ENCODE measurements at places on chromosomes 5 and 9. TPM values are rescaled to one million over a fixed set of nuclear protein-coding genes. Genes with fewer than 3 reads are reported as not detected.

DNA sequence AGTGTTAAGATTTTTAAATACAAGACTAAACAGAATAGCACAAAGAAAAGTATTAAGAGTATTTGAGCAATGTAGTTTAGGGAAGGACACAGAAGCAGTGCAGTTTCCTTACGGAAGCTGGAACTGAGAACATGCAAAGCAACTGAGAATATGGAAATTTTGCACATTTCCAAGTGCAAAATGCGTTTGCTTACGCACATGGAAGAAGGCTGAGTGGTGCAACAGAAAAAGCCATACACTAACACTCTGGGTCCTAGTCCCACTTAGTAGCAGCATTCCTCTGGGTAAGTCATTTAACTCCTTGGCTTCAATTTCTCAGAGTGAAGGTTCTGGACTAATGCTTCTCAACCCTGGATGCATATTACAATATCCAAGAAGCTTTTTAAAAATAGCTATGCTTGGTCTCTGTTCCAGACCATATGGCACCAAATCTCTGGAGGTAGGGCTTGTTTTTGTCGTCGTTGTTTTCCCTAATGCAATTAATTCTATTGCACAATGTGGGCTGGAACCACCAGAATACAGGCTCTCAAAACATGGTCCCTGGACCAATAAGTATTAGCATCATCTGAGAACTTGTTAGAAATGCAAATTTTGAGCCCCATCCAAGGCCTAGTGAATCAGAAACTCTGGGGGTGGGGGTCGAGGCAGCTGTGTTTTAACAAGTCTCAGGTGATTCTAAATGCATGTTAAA lies 65.2 kb upstream of the DEPDC1B start:
- no peaks in the 10 kb centered on the region for H3K4me1 ChIP-seq
- H3K27ac ChIP-seq, result no peak overlapping the region
- H3K27me3 ChIP-seq, result no peaks in the 10 kb centered on the region
- H3K4me3 ChIP-seq, result no peak overlapping the region

- H3K36me3 ChIP-seq, result peaks cover 20% of the 10 kb centered on the region
- no peak for DNase-seq
- no peak overlapping the region for H3K4me3 ChIP-seq
These were observed 38.5 kb upstream of the AKNA start for GRCh38 chr9:114426046-114426948.

- H3K27ac ChIP-seq, result no peak overlapping the region
- no peak overlapping the region for H3K4me3 ChIP-seq
- H3K27me3 ChIP-seq, result no peaks in the 10 kb centered on the region
- DNase-seq, result no peak
- H3K36me3 ChIP-seq, result no peaks in the 10 kb centered on the region
- H3K4me1 ChIP-seq, result peaks cover 12% of the 10 kb centered on the region
These were observed 29.6 kb upstream of the ASS1 start for GRCh38 chr9:130414910-130415746.

GRCh38 chr9:22204240-22204639 lies 195.1 kb upstream of the CDKN2B start:
- H3K36me3 ChIP-seq, result no peaks in the 10 kb centered on the region
- H3K4me3 ChIP-seq, result no peak overlapping the region
- no peak for DNase-seq
- H3K27ac ChIP-seq, result no peak overlapping the region
- no peaks in the 10 kb centered on the region for H3K4me1 ChIP-seq

DNA sequence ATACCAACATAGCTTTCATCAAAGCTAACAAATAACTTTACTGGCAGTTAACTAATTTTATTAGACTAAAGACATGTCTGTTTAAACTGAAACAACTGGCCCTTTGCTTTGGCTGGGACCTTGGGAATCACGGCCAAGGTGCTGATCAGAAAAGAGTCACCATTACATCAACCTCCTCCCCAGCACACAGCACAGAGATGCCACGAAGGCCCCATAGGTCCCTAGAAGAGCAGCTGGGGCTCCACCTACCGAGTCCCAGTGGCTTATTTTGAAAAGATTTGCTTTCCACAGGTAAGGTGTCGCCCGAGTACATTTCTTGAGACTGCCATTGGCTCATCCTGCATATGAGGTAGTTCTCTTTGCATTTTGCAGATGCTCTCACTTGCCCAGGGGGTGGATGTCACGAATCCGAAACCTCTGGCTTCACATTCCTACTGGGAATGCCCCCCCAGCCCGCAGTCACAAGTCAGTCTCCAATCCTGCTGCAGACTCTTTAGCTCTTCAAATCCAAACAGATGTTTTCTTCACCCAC lies 18.8 kb upstream of the HSD17B3 start:
- H3K27ac ChIP-seq, result no peak overlapping the region
- no peak overlapping the region for H3K4me3 ChIP-seq
- H3K4me1 ChIP-seq, result no peaks in the 10 kb centered on the region
- no peak for DNase-seq
- peaks cover 54% of the 10 kb centered on the region for H3K36me3 ChIP-seq

The HNRNPAB gene
- 101 TPM for total RNA-seq

- H3K4me1 ChIP-seq, result peaks cover 37% of the 10 kb centered on the region
- DNase-seq, result no peak
- H3K4me3 ChIP-seq, result peak overlapping the region; percentile 47
- no peak overlapping the region for H3K27ac ChIP-seq
- H3K36me3 ChIP-seq, result no peaks in the 10 kb centered on the region
These were observed 209.5 kb downstream of the MEF2C start for GRCh38 chr5:88673253-88674105.

GRCh38 chr5:58122157-58122556 lies 337.7 kb downstream of the PLK2 start:
- H3K4me1 ChIP-seq, result no peaks in the 10 kb centered on the region
- DNase-seq, result no peak
- H3K27ac ChIP-seq, result no peak overlapping the region
- no peaks in the 10 kb centered on the region for H3K27me3 ChIP-seq

- no peaks in the 10 kb centered on the region for H3K36me3 ChIP-seq
- H3K27ac ChIP-seq, result no peak overlapping the region
- no peak for DNase-seq
- peaks cover 56% of the 10 kb centered on the region for H3K4me1 ChIP-seq
- no peak overlapping the region for H3K4me3 ChIP-seq
These were observed 37.7 kb downstream of the FAM13B start for GRCh38 chr5:137995077-137995748.

- H3K27me3 ChIP-seq, result no peaks in the 10 kb centered on the region
- H3K36me3 ChIP-seq, result no peaks in the 10 kb centered on the region
- no peaks in the 10 kb centered on the region for H3K4me1 ChIP-seq
- no peak overlapping the region for H3K4me3 ChIP-seq
- no peak for DNase-seq
These were observed 136.8 kb downstream of the C5orf15 start for GRCh38 chr5:133831491-133832224.

DNA sequence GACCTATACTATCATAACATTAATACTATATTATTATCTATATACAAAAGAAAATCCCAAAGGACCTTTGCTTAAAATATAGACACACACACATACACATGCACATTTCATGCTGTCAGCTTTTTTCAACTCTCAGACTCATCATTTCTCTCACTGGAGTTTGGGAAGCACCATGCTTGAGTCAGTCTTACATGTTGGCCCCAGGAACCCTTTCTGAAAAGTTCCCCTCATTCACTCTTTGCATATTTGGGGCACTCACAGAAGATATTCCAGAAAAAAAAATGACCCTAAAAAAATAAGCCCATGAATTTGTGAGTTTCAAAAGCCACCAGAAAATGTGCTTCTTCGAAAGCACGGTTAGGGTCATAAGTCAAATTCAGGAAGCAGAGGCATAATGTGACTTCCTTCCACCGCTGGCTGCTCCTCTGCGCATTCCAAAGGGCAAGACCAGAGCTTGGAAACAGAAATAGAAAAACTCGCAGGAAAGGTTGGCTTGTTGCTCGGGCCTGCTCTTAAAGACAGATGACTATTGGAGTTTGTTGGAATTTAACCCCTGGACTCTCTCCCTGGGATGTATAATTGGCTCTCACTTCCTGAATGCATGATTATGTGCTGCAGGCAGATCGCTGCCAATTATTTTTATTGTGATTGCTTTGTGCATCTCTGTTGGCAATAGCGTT lies 129.7 kb upstream of the IQGAP2 start:
- no peak for DNase-seq
- H3K4me1 ChIP-seq, result peaks cover 9% of the 10 kb centered on the region
- H3K4me3 ChIP-seq, result no peak overlapping the region

DNA sequence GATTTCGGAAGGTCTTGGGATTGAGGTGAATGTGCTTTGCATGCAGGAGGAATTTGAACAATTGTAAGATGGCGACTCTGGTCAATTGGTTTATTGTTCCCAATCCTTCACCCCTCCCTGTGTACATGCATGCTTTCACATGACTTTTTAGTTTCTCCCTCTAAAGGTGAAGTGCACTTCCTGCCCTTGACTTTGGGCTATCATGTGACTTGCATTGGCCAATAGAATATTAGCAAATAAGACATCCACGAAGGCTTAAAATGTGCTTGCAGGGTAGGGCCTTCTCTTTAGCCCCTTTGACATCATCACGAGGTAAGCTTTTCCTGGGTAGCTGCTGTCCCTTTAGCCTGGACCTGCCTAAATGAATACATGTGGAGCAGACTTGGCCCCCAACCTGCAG lies 8.1 kb upstream of the ZBTB43 start:
- no peak for DNase-seq
- H3K36me3 ChIP-seq, result no peaks in the 10 kb centered on the region
- H3K27ac ChIP-seq, result no peak overlapping the region
- H3K4me1 ChIP-seq, result no peaks in the 10 kb centered on the region
- no peak overlapping the region for H3K4me3 ChIP-seq
